Mesenteric fat pad (tissue), 1 donor: ENCODE measurements at places on chromosomes 11 and 22.
A peak's percentile ranks its signal among the peaks of the same experiment; 100 is the strongest.

DNA sequence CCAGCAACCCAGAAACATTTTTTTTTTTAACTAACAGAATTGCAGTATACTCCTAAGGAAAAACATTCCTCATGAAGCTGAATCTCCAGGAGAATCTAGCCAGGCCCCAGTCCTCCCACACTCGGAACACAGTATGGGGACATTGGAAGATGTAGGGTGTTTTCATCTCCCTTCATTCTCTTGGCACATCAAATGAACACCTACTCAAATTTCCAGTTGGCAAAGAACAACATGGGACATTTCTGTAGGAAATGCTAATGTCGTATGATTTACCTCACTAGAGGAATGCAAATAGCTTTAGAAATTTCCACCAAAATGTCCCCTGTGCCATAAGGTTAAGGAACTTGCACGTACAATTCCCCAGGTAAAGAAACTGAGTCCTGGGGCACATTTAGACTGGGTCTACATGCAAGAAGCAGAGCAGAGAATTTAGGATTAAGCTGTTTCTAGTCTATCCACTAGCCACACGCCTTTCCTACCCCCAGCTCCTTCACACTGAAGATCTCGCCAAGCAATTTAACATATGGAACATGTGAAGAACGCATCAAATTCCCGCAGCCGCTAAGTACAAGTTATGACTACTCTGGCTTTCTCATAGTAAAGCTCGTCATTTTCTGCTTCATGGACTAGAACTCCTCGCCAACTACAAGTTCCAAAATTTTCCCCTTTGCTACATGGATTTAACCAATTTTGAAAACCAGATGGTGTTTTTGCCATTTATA, 2.9 kb upstream of the CADM1 start:
- no peak for DNase-seq

DNA sequence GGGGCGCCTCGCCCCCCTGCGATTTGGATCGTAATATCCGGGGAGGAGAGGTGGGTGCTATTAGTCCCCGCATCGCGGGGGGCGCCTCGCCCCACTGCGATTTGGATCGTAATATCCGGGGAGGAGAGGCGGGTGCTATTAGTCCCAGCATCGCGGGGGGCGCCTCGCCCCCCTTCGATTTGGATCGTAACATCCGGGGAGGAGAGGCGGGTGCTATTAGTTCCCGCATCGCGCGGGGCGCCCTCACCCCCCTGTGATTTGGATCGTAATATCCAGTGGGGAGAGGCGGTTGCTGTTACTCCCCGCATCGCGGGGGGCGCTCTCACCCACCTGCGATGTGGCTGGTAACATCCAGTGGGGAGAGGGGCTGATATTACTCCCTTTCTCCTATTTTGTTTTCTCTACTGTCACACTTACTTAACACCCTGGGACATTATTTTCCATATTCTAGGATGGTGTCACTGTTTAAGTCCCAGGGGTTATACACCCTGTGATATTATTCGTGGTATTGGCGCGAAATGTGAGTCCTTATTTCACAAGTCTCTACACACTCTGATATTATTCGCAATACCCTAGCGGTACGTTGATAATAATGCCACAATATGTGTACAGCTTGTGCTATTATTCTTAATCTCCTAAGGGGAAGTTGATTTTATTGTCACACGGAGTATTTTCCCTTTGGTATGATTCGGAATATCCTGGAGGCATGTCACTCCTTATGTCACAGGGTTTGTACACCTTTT, 57.8 kb upstream of the ALDH3B2 start:
- peak; percentile 82 for DNase-seq

- no peak for DNase-seq
These were observed 14.1 kb downstream of the SYN3 start for GRCh38 chr22:33044112-33044511.

DNA sequence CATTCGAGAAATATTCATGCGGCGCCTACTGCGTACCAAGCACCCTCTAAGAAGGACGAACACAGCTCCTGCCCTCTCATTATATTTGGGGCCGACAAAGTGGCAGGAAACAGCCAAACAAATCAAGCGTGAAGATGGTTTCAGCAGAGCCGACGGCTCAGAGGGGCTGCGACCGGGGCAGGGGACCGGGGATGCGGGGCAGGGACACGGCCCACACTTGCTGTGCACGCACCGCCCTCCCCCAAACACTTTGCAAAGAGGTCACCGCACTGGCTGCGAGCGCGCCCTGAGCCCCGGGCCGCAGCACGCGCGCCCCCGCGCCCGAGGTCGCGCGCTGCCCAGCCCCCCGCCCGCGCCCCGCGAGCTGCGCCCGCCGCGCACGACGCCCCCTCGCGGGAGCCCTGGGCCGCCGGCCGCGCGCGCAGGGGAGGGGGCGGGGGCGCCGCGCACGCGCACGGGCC, 255 bp upstream of the SYNGR1 start:
- no peak for DNase-seq

- DNase-seq, result no peak
These were observed 5.0 kb upstream of the MMP12 start for GRCh38 chr11:102879801-102880200.

DNA sequence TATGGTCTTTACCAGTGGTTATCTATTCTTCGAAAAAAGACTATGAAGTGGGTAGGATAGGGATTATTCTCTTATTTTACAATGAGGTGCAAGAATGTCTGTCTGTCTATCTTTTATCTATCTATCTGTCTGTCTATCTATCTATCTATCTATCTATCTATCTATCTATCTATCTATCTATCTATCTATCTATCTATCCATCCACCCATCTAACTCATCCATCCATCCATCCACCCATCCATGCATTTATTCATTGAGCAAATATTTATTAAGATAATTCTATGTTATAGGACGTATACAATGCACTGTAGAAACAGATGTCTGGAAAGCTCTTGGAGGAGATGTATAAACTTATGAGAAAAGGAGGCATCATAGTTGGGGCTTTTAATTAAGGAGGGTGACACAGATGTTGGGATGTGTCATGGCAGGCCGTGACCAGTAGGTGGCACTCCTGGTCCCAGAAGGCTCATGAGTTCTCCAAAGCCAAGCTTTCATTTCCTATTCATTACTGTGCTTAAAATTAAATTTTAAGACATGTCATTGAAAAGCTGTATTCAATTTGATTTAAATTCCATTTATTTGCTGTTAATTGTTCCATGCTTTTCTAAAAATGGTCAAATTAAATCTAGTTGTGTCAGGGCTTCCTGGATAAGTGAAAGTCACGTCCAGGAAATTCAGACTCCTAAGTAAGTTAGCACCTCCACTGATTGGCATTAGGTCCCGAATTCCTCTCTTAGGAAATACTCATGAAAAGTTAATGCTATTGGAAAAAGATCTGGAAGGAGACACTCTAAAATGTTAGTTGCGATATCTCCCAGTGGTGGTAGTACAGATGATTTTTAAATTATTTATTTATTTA, 19.0 kb upstream of the E2F8 start:
- no peak for DNase-seq

DNA sequence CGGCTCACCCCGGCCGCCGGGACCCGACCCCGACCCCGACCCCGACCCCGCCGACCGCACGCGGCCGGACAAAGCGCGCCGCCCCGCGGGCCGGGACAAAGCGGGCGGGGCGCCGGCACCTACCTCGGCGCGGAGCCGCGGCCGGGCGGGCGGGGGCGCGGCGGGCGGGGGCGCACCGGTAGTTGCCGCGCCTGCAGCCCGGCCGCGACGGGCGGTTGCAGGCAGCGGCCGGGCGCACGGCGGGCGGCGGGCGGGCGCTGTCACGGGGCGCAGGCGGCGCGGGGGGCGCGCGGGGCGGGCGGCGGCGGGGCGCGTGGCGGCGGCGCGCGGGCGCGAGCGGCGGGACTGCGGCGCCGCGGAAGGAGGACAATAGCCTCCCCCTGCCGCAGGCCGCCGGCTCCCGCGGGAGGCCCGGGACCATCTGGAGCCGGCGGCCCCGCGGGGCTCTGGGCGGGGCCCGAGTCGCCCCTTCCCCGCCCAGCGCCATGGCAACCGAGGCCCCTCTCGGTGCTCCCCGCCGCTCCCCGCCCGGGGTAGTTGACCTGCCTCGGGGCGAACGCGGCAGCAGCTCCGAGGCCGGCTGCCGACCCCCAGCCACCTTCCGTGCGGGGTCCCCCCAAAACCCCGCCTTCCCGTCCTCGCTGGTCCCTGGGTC, 851 bp downstream of the SPTBN2 start:
- peak; percentile 71 for DNase-seq

DNA sequence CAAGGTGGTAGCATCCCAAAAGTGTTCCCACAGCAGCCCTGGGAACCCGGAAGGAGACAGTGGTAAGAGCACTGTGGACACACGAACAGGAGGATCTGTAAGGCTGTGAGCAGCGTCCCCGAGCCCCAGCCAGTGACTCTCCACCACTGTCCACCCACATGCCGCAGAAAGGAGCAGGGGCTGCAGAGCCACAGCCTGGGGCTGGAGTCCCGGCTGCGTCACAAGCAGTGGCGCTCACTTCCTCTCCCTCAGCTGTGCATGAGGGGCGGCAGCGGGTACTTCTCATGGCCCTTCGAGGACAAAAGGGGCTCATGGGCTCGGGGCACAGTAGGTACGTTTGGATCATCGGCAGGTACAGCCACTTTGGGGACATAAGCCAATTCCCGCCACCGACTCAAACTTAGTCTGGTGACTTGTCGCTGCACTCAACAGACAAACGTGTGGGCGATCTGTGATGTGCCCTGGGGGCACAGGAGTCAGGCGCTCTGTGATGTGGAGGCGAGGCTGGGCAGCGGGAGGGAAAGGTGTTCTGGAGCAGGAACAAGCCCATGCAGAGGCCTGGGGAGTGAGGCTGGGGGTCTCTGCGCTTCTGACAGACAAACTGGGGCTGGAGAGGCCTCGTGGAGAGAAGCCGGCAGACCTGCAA, 68.5 kb downstream of the SCUBE1 start:
- DNase-seq, result no peak
